ENCODE measurements at places on chromosomes 11 and 22. TPM values are rescaled to one million over a fixed set of nuclear protein-coding genes. Genes with fewer than 3 reads are reported as not detected.

The CDHR5 gene
- 256 TPM for total RNA-seq

The XKR3 gene
- not detected for total RNA-seq

- H3K27ac ChIP-seq = peak overlapping the region; percentile 59
- H3K4me1 ChIP-seq = peaks cover 21% of the 10 kb centered on the region
- H3K4me3 ChIP-seq = peak overlapping the region; percentile 48
- peaks cover 5% of the 10 kb centered on the region for H3K27me3 ChIP-seq
- H3K36me3 ChIP-seq = no peaks in the 10 kb centered on the region
- DNase-seq = peak; percentile 43
Observed at GRCh38 chr11:128905345-128906184, 14.4 kb downstream of the KCNJ5 start.

GRCh38 chr22:46796566-46797195 lies 34.2 kb downstream of the TBC1D22A start:
- peaks cover 11% of the 10 kb centered on the region for H3K4me1 ChIP-seq
- no peak for DNase-seq
- no peak overlapping the region for H3K4me3 ChIP-seq

- no peaks in the 10 kb centered on the region for H3K36me3 ChIP-seq
- no peaks in the 10 kb centered on the region for H3K27me3 ChIP-seq
- no peak overlapping the region for H3K27ac ChIP-seq
- H3K4me3 ChIP-seq = no peak overlapping the region
Observed at GRCh38 chr22:47533961-47534803, 771.7 kb downstream of the TBC1D22A start.

DNA sequence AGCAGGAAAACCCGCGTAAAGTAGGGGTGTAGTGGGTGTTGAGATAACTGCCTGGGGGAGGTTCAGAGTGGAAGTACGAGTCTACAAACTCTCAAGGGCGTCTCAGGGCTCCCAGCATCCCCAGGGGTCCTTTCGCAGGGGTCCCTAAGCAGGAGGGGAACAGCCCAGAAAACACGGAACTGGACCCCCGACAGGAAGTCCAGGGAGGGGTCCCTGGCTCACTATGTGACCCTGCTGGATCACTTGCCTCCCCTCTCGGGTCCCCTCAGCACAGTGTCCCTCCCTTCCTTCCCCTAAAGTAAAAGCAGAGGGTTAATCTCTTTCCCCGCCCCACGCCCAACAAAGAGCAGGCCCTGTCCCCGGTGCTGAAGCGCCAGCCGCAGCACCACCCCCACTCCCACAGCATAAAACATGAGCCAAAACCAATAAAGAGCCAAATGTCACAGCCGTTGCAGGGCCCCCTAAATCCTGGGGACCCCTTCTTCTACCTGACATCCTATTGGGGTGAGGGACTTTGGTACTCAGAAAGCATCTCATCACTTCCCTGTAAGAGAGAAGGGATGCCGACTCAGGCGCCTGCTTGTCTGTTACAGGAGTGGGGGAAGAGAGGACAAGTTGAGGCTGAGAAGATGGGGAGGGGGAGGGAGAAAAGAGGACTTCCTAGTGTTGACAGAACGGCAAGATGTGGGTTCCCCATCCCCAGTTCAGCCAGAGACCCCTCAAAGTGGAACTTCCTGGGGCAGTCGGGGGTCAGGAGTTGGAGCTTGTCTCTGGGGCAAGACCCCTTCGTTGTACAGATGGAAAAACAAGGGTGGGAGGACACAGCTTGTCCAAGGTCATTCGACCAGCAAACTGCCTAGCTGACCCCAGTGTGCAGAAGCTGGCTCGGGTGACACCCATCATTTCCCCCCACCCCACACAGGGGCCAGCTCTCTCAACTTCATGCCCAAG lies 1.4 kb upstream of the NEFH start:
- no peak overlapping the region for H3K27ac ChIP-seq
- no peaks in the 10 kb centered on the region for H3K36me3 ChIP-seq
- no peak overlapping the region for H3K4me3 ChIP-seq
- peaks cover 12% of the 10 kb centered on the region for H3K4me1 ChIP-seq
- H3K27me3 ChIP-seq = peaks cover 64% of the 10 kb centered on the region
- no peak for DNase-seq

GRCh38 chr22:22208652-22209051 lies 35.9 kb upstream of the VPREB1 start:
- H3K27me3 ChIP-seq = peaks cover 9% of the 10 kb centered on the region
- no peaks in the 10 kb centered on the region for H3K4me1 ChIP-seq
- no peak for DNase-seq
